NCI-H1417 (cell line): ENCODE measurements at places on chromosomes 12 and 14.

DNA sequence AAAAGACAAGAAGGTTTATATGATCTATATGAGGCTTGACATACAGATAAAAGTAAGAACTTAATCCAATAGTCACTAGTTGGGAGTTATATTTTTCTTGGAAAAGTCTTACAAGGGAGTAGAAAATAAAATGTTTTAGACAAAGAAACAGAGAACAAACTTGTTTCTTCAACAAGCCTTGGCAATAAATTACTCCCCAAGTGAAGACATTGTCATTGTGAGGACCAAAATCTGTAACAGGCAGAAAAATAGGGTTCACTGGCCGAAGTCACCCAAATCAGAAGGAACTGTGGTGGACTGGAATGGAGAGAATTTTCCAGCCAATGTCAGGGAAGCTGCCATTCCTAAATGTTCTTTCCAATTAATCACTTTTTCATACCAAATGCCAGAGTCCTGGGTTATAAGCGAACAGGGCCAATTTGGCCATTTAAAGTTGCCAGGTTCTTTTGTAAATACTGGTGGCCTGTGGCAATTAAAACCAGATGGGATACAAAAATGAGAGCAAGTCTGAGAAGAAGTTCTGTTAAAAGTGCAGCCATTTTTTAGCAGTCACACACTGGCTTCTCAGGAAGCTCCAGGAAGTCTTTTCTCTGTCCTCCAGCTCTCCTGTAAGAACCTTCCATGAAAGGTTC, 117.3 kb upstream of the OVCH1 start:
- no peak for DNase-seq

GRCh38 chr12:66296176-66296683, 6.1 kb upstream of the HELB start:
- DNase-seq, result no peak

DNA sequence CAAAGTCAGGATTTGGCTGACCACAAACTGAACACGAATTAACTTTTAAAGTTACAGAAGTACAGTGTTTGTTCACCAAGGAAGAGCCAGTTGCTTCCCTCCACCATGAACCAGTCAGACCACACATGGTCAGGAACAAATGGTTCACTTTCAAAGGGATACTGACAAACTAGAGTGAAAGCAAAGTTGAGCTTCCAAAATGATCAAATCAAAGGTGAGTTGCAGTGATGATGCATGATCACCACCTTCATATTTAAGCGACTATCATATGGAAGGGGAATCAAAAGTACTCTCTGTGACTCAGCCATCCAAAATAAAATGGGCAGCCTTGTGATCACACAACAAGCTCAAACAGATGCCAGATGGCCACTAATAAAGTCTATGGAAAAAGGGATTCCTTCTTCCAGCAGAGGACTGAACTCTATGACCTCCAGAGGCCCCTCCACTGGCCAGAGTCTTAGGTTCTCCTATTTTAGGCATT, 13.1 kb downstream of the NT5DC3 start:
- no peak for DNase-seq

- no peak for DNase-seq
Measured at GRCh38 chr14:22593189-22593588, 4.2 kb upstream of the DAD1 start.

DNA sequence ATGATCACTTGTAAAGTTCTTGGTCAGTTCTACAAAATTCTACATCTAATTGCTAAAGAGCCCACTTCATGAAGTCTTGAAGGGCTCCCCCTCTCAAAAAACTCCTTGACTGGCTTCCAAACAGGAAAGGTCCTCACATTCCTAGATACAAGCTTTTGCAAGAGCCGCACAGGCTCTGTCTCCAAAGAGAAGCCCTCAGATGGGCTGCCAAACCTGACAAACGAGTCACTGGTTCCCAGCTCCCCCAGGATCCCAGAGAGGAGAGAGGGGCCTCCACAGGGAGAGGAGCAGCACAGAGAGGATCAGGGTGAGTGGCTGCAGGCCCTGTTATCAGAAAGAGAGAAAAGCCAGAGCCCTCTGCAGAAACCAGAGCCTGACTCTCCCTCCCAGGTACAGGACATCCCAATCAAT, 5.8 kb downstream of the NID2 start:
- DNase-seq, result no peak

- DNase-seq, result no peak
Measured at GRCh38 chr12:33265033-33265731, 174.4 kb downstream of the SYT10 start.

DNA sequence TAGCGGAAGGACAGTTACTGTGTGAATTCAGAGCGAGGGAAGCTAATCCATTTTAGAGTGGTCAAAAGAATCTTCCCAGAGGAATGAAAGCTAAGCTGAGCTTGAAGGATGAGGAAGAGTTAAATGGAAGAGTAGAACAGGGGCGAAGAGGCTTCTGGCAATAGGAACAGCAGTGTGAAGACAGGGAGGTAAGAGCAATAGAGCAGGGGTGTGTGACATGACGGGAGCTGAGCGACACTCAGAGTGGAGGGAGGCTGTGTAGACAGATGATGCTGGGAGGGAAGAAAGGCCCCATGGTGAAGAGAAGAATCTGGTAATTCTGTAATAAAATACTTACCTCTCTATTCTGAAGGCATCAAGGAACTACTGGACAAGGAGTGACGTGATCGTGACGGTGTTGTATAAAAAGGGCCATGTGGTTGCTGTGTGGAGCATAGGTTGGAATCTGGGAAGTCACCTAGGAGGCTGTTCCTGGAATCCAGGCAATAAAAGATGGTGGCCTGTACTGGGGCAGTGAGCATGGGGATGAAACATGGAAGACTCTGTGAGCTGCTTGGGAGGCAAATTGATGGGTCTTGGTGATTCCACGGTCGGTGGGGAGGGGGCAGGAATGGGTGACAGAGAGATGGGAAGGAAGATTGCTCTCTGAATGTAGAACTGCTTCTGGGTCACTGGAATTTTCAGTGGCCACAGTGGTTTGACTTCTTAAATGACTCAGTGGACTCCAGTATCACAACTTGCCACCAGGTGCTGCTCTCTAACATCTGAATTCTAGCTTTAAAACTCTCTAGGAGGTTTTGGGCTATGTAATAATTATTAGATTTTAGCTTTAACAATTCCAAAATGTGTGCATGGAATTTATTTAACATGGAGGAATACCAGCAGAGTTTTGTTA, 164.1 kb downstream of the ATP23 start:
- DNase-seq, result no peak

GRCh38 chr12:106600503-106600902, 17.7 kb downstream of the RFX4 start:
- no peak for DNase-seq

DNA sequence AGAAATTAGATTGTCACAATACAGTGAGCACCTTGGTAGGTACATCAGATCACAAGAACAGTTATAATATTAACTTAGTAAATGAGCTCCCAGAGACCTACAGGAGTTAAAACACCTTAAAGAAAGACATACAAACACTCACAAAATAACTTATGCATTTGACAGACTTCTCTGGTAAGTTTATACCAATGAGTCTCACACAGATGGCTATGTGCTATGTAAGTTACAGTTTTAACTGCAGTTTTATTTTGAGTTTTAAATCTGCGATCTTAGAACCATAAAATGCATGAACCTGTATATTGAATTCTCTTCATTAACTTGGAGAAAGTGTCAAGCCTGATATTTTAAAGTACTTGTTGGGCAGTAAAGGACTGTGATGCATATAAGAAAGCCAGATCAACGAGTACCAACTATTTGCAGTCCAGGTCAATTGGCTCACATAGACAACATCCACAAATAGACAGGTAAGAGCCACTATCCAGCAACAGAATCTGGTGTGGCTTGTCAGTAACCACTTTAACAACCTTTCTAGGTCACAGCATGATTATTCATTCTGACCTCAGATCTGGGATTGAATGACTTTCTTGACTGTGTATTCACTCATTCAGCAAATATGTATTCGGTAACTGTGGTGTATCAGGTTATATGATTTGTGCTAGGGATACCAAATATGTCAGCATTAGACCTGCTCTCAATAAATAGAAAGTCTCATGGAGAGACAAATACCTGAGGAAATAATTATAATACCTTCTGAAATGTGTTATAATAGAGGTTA, 856.6 kb upstream of the MGAT4C start:
- DNase-seq, result no peak

- no peak for DNase-seq
Measured at GRCh38 chr12:75994069-75994740, 37.4 kb downstream of the PHLDA1 start.

DNA sequence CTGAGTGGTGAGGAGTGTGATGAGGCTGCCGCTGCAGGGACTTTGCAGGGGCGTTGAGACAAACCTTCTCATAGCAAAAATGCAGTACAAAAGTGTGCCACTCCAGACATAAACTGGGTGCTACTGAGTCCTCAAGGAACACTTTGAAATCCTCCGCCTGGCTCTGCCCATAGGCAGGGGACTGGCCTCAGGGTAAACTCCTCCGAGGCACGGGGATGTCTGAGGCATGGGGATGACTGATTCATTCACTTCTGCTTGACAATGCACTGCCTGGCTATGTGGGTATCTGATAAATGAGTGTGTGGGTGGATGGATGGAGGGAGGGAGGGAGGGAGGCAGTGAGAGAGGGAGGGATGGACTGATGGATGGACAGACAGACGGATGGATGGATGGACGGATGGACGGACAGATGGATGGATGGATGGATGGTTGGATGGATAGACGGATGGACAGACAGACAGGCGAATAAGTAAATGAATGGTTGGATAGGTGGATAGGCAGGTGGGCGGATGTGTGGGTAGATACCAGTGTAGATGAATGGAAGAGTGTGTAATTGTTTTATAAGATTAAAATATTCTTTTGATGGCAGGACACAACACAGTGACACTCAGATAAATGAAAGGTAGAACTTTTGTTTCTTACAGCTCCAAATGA, 2.1 kb upstream of the BDKRB2 start:
- no peak for DNase-seq

DNA sequence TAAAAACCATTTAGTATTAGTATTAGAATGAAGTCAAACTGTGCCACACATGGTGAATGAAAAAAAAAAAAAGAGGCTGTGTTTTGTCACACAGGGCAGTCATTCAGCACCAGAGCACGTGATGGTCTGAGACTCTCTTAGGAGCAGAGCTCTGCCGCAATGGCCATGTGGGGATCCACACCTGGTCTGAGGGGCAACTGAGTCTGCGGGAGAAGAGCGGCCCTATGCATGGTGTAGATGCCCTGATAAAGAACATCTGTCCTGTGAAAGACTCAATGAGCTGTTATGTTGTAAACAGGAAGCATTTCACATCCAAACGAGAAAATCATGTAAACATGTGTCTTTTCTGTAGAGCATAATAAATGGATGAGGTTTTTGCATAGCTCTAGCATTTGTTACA, 12.2 kb upstream of the BDKRB1 start:
- no peak for DNase-seq
